Neural progenitor cell (in vitro differentiated cells): ENCODE measurements at places on chromosomes 6 and 20. TPM values are rescaled to one million over a fixed set of nuclear protein-coding genes. Genes with fewer than 3 reads are reported as not detected.

DNA sequence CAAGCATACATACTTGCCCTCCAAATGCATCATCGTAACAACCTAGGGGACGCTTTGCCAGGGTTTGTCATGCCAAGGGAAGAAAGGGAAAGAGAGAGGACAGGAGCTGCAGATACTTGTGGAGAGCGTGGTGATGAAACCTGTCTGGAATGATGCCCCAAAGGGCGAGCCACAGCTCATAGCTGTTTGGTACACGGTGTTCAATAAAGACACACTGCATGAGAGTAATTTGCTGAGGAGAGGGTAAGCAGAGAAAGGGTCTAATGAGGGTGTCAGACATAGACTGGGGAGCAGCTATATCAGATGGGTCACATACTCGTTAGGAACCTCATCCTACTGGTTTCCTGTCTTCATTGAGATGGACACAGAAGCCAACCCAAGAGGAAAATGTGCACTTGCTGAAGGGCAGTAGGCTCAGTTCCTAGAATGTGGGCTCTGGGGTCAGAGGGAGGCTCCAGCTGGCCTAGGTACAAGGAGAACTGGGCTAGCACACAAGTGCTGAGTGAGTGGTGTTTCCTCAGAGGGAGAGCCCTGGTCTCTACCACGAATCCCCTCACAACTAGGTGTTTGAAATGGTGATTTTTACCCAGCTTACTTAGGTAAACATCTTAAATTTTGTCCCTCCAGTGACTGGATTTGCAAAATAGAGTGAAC is 5.2 kb upstream of the FOXO3 start:
- no peak overlapping the region for H3K27ac ChIP-seq
- peaks cover 27% of the 10 kb centered on the region for H3K27me3 ChIP-seq
- H3K4me1 ChIP-seq: peaks cover 8% of the 10 kb centered on the region
- H3K36me3 ChIP-seq: no peaks in the 10 kb centered on the region
- no peak for DNase-seq
- no peak overlapping the region for H3K4me3 ChIP-seq

GRCh38 chr6:99178168-99178567 is 171.3 kb downstream of the FAXC start:
- DNase-seq: no peak
- no peaks in the 10 kb centered on the region for H3K36me3 ChIP-seq
- no peak overlapping the region for H3K27ac ChIP-seq

DNA sequence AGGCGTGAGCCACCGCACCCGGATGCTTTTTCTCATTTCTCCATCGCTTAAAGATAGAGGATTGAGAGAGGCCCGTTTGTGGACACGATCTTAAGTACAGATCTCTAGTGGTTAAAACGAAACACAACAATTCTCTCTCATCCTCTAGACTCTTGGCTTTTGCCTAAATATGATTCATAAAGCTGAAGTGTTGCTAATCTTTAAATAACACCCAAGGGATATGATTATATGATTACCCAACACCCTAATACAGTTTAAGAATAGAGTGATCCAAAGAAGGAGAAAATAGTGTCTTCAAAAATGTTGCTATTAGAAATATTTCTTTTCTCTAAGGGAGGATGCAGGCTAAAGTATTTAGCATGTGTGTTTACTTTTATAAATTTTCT is 50.4 kb downstream of the MTHFD1L start:
- DNase-seq: no peak
- no peaks in the 10 kb centered on the region for H3K4me1 ChIP-seq
- H3K27me3 ChIP-seq: no peaks in the 10 kb centered on the region
- H3K36me3 ChIP-seq: no peaks in the 10 kb centered on the region

DNA sequence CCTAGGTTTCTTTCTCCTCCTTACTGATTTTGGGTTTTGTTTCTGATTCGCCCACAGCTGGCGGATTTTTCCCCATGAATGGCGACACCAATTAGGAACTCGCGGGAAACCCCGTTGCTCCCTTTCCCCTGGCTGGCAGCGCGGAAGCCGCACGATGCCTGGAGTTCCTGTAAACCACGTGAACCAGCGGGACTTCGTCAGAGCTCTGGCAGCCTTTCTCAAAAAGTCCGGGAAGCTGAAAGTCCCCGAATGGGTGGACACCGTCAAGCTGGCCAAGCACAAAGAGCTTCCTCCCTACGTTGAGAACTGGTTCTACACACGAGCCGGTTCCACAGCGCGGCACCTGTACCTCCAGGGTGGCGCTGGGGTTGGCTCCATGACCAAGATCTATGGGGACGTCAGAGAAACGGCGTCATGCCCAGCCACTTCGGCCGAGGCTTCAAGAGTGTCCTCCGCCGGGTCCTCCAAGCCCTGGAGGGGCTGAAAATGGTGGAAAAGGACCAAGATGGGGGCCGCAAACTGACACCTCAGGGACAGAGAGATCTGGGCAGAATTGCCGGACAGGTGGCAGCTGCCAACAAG is 3.2 kb upstream of the SEC23B start:
- H3K27me3 ChIP-seq: no peaks in the 10 kb centered on the region
- H3K36me3 ChIP-seq: no peaks in the 10 kb centered on the region
- no peak overlapping the region for H3K27ac ChIP-seq

DNA sequence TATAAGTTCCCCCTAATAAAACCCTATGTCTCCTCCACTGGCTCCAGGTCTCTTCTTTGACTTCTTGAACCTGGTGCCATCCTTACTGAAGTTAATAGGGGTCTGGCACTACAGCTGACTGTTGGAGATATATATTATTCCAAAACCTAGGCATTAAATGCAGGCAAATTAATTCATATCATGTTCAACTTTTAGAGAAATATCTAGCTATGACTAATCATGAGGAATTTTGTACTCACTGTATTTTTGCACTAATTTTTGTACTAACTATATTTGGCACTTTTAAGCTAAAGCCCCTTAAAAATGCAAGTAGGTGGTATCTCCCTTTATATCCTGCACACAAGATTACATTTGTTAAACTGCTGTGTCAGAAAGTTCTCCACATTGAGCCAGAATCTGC is 10.9 kb downstream of the DPPA5 start:
- no peak overlapping the region for H3K4me3 ChIP-seq
- no peaks in the 10 kb centered on the region for H3K36me3 ChIP-seq
- no peak for DNase-seq
- H3K27ac ChIP-seq: no peak overlapping the region

DNA sequence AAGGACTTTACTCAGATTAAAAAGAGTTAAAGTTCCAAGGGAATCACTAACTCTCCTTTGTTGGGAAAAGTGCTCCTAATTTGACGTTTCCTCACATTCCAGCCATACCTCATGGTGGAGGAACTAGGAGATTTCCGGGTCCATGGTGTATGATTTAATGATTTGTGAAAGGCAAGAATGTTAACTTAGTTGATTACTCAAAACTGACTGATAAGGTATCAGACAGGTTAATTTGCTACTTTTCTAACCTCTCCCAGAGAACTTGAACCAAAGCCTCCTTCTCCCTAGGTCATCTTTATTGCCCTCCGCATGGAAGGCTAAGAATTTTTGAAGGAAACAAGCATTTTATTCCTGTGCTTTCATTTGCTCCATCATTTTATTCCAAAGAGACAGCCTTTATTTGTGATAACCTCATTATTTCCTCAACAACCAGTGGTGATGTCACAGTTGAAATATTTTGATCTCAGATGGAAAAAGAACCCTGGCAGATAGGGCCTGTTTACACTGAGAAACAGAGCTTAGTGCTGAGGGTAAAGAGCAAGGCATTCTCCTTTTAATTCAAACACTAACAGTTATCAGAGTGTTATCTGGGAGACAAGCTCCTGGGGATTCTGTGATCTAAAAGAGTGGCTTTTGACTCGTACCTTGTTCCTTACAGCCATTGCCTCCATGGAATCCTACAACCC is 57.4 kb upstream of the BMP2 start:
- H3K4me3 ChIP-seq: no peak overlapping the region
- no peak overlapping the region for H3K27ac ChIP-seq
- H3K27me3 ChIP-seq: no peaks in the 10 kb centered on the region

- no peak overlapping the region for H3K4me3 ChIP-seq
- H3K36me3 ChIP-seq: no peaks in the 10 kb centered on the region
- H3K27me3 ChIP-seq: no peaks in the 10 kb centered on the region
These were observed 100.1 kb downstream of the ASXL1 start for GRCh38 chr20:32458061-32458836.

- no peaks in the 10 kb centered on the region for H3K27me3 ChIP-seq
- no peaks in the 10 kb centered on the region for H3K36me3 ChIP-seq
- H3K27ac ChIP-seq: peak overlapping the region; percentile 80
- peak; percentile 81 for DNase-seq
- H3K4me3 ChIP-seq: peak overlapping the region; percentile 39
- peaks cover 17% of the 10 kb centered on the region for H3K4me1 ChIP-seq
These were observed 22.3 kb upstream of the RPP40 start for GRCh38 chr6:5025911-5026819.

DNA sequence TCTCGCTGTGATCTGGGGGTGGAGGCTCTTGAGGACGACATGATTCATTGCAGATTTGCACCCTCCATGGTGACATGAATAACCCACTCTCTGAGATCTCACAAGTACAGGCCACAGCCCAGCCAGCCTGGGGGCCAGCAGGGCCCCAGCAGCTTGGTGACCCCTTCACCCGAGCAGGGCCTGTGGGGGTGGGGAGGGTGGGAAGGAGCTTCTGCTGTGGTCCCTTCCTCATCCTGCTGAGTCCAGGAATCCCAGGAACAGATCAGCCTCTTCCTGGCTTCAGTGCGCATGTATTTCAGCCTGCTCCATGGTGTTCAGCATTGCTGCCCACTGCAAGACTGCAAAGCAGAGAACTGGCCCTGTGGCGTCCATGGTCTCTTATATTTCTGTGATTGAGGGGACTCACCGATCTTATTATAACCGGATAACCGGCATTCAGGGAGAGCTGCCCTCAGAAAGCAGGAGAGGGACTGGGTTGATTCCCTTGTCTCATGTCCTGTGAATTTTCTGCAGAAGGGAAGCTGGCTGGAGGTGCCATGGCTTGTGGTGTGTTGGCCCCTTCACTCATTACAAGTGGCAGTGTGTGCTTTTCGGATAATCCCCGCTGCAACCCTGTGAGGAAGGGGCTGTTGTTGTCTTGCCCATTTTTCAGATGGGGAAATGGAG is 118.8 kb upstream of the FRMD1 start:
- peaks cover 5% of the 10 kb centered on the region for H3K4me1 ChIP-seq
- no peaks in the 10 kb centered on the region for H3K27me3 ChIP-seq
- H3K27ac ChIP-seq: no peak overlapping the region
- no peak overlapping the region for H3K4me3 ChIP-seq
- no peak for DNase-seq

DNA sequence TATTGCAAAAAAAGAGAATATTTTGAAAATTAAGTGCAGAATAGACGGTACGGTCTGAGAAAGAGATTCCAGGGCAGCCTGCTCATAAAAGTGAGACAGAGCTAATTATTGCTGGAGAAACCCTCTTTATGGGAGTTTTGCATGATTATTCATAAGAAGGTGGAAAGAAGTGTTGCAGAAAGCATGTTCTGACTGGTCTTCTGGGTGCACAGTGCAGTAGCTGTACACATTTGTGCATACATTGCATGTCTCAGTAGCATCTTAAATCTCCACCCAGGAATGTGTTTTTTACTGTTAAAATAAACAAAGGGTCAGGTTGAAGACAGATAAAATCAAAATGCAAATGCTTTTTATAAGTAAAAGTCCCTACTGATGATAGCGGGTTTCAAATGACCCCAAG is 1813.6 kb upstream of the DEFB115 start:
- DNase-seq: no peak
- no peaks in the 10 kb centered on the region for H3K27me3 ChIP-seq
- H3K36me3 ChIP-seq: no peaks in the 10 kb centered on the region

DNA sequence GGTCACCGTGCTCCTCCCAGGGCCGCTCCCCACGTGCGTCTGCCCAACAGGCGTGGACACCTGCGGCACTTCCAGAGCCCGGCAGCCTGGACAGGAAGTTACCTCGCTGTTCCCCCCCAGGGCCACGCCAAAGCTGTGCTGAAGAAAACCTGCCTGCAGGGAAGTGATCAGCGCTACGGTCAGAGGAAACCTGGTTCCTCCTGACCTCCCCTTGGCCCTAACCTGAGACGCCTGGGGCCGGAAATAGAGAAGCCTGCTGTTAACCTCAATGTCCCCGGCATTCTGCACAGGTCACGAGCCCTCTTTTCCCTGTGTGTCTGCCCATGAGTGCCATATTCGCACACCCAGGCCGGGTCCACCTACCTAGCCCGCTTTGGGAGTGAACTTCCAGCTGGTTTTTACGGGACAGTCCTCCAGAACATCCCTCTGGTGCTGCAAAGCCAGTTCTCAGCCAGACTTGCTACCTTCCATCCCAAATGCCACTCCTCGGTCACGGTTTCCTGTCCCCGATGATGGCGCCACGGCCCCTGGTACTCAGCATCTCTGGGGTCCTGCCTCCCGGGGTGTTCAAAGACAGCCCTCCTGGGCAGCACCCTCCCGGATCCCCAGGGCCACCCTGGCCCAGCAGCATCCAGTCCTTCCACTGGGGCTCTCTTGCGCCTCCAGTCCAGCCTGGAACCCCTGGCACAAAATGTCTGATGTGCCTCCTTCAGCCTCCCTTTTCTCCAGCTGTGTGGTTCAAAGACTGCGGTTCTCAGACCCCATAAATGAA is 12.0 kb upstream of the IRF4 start:
- no peaks in the 10 kb centered on the region for H3K4me1 ChIP-seq
- no peak for DNase-seq
- no peak overlapping the region for H3K27ac ChIP-seq
- H3K36me3 ChIP-seq: no peaks in the 10 kb centered on the region
- H3K4me3 ChIP-seq: no peak overlapping the region

- no peak for DNase-seq
- H3K27me3 ChIP-seq: no peaks in the 10 kb centered on the region
- H3K4me3 ChIP-seq: no peak overlapping the region
- H3K27ac ChIP-seq: no peak overlapping the region
These were observed 54.4 kb downstream of the DHX35 start for GRCh38 chr20:39016506-39016905.

DNA sequence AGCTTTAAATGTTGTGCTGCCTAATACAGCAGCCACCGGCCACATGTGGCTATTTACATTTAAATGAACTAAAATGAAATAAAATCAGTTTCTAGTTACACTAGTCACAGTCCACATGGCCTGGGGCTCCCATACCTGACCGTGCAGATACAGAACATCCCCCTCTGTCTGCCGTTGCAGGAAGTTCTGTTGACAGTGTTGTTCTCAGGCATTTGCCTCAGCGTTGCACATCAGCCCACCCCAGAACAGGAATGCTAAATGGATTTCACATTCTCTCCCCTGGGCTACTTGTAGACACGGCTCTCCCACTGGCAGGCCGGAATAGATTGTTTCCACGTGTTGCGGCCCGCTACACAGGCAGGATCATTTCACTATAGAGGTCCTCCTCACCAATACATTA is 26.3 kb downstream of the JAG1 start:
- DNase-seq: peak; percentile 53
- H3K27ac ChIP-seq: no peak overlapping the region
- H3K36me3 ChIP-seq: peaks cover 6% of the 10 kb centered on the region
- H3K4me1 ChIP-seq: peaks cover 33% of the 10 kb centered on the region
- H3K27me3 ChIP-seq: no peaks in the 10 kb centered on the region

SPATA25 gene
- 0.43 and 0.54 TPM in 2 replicates for total RNA-seq

CYP39A1 gene
- total RNA-seq: 4.5 and 7.1 TPM in 2 replicates

MCHR2 gene
- total RNA-seq: not detected in 2 replicates

LPA gene
- total RNA-seq: not detected in 2 replicates

CLPSL1 gene
- not detected in 2 replicates for total RNA-seq

IMPG1 gene
- total RNA-seq: not detected in 2 replicates

FAM209B gene
- not detected in 2 replicates for total RNA-seq

MMP24 gene
- 1.4 and 1.9 TPM in 2 replicates for total RNA-seq

PM20D2 gene
- total RNA-seq: 19.4 and 27.6 TPM in 2 replicates
